ENCODE measurements at places on chromosomes 5 and 9.

- DNase-seq, result peak; percentile 54
Measured at GRCh38 chr5:53712327-53712726, 151.9 kb downstream of the NDUFS4 start.

- DNase-seq, result no peak
Measured at GRCh38 chr9:133520121-133520835, 4.5 kb downstream of the MYMK start.

- DNase-seq, result peak; percentile 71
Measured at GRCh38 chr9:72665421-72665820, 144.0 kb downstream of the TMC1 start.

- no peak for DNase-seq
Measured at GRCh38 chr5:69034898-69035297, 58.9 kb upstream of the SLC30A5 start.

DNA sequence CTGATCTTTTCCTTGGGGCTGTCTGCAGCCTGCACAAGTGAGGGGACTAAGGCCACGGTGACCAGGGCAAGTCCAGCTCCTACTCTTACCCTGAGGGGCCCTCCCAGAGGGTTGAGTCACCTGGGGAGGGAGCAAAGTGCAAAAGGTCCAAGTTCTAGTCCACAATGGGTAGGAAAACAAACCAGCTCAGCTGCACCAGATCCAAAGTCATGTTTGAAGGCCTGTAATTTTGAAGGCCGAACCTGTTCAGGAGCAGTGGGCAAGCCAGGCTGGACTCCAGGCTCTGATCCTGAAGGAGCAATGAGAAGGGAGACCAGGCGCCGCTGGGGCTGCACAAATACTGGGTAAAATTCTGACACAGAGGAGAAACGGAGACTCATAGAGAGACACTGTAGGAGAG, 15.8 kb upstream of the TCF7 start:
- no peak for DNase-seq

GRCh38 chr9:27441741-27442070, 82.4 kb upstream of the IFNK start:
- DNase-seq, result no peak

DNA sequence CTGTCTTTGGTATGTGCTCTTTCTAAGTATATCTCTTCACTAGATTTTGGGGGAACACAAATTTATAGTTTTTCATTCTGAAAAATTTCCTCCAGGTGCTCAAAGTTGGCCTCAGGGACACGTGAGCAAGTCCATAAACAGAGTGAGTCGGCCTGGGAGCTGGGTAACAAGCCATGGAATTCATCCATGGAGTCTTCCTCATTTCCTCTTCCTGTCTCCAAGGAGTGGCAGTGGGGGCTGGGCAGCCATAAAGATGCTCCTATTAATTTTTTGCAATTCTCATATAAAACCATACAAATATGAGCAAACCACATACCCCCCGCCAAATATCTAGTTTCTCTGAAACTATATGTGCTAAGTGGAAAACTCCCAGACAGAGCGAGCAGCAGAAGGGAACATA, 136.6 kb upstream of the OTULINL start:
- DNase-seq, result peak; percentile 87

GRCh38 chr5:171989276-171989675, 17.2 kb downstream of the FBXW11 start:
- DNase-seq, result peak; percentile 41

DNA sequence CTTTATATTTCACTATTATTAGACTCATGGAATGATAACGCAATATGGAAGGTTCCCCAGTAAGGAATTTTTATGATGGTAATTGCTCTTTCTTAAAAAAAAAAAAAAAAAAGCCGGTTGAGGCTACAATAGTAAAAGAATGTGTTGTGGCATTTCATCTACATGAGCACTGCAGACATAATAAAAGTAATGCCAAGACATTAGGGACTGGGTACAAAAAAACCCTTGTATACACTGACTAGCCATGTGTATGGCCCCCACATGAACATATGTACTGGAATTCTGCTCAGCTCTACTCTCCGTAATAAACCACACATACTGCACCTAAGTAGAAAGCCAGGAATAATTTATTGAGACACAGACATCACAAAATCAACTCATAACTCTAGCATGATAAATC, 218.4 kb downstream of the ADAMTS6 start:
- DNase-seq, result no peak

DNA sequence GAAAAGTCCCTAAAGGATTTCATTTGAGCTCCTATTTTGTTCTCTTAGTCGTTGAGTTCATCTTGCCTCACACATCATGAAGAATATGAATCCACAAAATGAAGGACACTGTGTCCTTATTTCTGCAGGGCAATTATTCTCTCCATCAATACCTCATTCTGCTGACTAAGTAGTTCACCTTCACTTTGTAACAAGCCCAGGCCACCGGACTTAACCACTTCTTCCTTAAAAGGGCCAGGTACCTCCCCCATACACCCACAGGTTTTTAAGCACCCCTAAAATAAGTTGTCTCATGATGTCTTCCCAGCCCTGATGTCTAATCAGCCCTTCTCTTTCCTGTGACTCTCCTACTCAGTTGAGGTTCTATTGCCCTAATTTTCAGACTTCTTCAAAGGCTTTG, 67.1 kb upstream of the PLPP6 start:
- no peak for DNase-seq

DNA sequence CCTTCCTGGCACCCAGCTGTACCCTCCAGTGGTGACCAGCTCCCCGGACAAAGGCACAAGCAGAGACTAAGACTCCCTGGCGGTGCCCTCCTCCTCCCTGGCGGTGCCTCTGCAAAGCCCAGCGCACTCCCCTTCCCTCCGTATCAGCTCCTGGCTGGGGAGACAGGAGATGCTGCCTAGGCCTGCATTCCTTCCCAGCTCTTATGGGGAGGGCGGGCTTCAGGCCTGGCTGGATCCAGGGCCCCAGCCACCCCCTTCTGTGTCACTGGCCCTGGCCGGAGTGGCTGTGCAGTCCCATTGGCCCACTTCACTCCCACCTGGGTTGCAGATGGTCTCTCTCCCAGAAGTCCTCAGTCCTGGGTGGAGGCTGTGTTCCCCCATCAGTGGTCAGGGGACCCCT, 6.4 kb downstream of the LCN12 start:
- DNase-seq, result no peak

- peak; percentile 13 for DNase-seq
Measured at GRCh38 chr9:23850690-23851629, 24.9 kb upstream of the ELAVL2 start.

- DNase-seq, result no peak
Measured at GRCh38 chr5:82277613-82277986, 554 bp downstream of the RPS23 start.

DNA sequence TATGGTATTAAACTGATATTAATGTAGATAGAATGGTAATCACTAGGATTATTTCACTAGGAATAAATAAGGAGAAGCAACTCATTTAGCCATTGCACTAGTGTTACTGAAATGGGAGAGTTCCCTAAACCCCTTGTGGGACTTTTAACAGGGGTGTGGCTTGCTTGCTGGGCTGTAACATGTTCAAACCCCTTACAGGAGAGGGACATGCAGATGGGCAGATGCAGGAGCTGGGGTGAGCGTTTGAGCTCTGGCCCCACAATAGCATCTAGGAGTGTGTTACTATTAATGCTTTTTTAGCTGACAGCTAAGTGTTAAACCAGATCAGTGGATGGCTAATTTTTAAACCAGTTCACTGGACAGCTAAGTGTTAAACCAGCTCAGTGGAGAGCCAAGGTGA, 89.3 kb upstream of the ST8SIA4 start:
- no peak for DNase-seq

- DNase-seq, result peak; percentile 97
Measured at GRCh38 chr5:38845526-38846378, at the start of gene OSMR. OSMR (plus strand) TSS chr5:38846012; CDS start chr5:38869045, 23,033 bp downstream.

- peak; percentile 100 for DNase-seq
Measured at GRCh38 chr5:55868846-55869245, 17.7 kb downstream of the IL31RA start.

DNA sequence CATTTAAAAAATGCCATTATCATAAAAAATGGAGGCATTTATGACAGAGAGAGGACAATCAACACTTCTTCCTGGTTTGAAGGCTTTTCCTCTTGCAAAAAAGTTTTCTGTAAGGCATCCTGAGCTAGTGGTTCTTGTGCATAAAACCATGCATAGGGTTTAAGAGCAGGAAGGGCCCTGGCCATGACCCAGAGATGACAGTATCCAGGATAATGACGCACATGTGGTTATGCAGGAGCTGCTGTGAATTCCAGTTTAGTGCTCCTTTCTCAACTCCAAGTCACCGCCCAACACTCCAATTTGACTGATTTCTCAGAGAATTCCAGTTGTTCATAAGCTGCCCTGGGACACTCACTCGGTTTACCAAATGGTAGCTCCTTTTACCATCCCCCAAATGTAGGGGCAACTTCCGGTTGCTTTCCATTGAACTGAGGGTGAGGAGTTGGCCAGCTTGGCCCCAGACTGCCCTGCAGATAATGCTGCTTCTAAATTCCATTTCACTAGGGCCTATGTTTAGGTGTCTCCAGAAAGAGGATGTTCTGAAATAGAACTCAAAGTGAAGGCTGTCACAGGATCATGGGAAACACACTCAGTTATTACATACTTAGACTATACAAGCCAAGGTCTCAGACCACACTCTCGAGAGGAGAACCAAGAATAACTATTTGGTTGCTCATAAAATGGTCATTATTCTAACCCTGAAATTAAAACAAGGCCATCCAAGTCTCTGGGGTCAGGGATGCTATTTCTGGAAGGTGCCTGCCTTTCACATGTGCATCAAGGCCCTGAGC, 179.1 kb downstream of the SLIT3 start:
- peak; percentile 94 for DNase-seq

DNA sequence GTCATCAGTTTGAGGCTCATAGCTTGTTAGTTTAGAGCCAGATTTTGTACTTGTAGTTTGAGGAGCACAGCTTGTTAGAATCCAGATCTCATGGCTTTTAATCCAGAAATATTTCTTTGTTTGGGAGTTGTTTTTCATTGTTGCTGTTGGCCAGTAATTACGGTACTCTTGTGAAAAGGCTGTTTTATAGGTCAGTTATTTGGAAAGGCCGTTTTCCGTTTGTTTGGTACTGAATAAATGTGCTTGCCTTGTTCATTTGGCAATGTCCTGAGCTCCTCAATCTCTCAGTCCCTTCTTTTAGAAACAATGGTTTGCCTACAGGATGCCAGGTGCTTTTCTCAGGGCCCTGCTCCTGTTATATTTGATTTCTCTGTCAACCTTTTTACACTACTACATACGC, 4.5 kb upstream of the MOB3B start:
- DNase-seq, result no peak

- peak; percentile 83 for DNase-seq
Measured at GRCh38 chr5:57302164-57302563, 128.3 kb downstream of the GPBP1 start.

GRCh38 chr5:150073086-150073625, 13.2 kb downstream of the CSF1R start:
- no peak for DNase-seq

GRCh38 chr9:114898741-114899140, 31.6 kb downstream of the TNFSF8 start:
- DNase-seq, result no peak

- DNase-seq, result no peak
Measured at GRCh38 chr5:140603734-140604133, 29.2 kb downstream of the CD14 start.

DNA sequence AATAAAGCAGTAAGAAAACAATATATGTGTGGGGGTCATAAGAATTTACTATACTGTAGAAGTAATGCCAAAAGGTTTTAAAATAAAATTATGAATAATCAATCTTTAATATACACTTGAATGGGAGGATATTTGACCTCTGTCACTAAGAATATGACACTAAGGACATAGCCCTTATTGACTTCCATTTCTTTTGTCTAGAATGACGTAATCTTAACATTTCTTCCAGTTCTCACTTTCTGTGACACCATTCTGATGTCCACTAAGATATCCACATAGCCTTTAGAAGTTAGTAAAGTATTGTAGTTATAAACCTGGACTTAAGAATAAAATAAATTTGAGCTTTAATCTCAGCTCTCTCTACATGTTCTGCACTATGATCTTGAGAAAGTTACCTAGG, 1050.7 kb downstream of the TLE4 start:
- no peak for DNase-seq

GRCh38 chr5:147892696-147893296, 13.5 kb downstream of the C5orf46 start:
- no peak for DNase-seq

DNA sequence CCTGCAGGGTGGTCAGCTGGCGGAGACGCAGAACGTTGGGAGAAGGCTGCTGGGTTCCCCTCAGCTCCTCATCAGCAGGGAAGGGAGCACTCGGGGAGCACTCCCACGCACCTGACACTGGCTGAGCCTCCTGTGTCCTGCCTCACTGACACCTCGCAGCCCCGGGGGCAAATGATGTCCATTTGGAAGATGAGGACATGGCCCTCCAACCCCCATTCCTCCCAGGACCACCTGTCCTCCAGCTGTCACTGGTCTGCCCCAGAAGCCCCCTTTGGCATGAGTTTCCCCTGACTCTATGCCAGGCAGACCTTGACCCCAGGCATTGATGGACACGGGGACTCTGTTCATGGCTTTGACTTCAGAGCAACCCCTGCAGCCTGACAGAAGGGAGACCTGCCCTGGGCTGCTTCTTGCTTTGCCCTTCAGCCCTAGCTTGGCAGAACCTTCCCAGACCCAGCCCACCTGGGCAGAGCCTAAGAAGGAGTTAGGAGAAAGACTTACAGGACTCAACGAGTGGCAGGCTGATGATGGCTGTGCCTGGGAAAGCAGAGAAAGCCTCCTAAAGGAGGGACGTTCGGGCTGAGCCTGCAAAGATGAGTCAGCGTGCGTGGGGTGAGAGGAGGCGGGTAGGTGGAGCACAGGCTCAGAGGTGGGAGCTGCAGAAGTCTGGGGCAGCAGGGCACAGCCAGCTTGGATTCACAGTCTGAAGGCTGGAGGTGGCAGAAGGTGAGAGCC, 90.6 kb downstream of the LMX1B start:
- peak; percentile 70 for DNase-seq

- DNase-seq, result no peak
Measured at GRCh38 chr5:160280384-160281095, 31.8 kb downstream of the CCNJL start.

GRCh38 chr5:54281960-54282692, 28.2 kb downstream of the ARL15 start:
- DNase-seq, result no peak

GRCh38 chr5:35482167-35482755, 135.4 kb upstream of the SPEF2 start:
- DNase-seq, result no peak

- DNase-seq, result no peak
Measured at GRCh38 chr5:63843190-63843589, 119.1 kb downstream of the HTR1A start.

DNA sequence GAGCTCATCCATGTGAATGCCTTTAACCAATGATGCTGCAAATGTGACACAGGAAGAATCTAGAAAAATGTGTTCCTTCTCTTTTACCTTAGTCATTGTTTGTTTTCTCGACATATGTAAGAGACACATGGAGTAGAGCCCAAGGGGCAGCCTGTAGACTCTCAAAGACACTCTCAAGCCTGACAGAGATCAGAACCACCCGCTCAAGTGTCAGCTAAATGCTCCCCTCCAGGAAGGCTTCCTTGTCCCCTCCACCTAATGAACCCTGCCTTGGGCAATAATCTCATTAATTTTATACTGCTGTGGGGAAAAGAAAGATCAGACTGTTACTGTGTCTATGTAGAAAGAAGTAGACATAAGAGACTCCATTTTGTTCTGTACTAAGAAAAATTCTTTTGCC, 157.4 kb downstream of the MUSK start:
- peak; percentile 15 for DNase-seq

- no peak for DNase-seq
Measured at GRCh38 chr5:54533541-54534190, 16.1 kb downstream of the SNX18 start.

GRCh38 chr5:61768692-61769281, 436.7 kb downstream of the ZSWIM6 start:
- DNase-seq, result peak; percentile 29
